Non-pigmented ciliary epithelial cell (primary cell): ENCODE measurements at places on chromosomes 5 and 9.

DNA sequence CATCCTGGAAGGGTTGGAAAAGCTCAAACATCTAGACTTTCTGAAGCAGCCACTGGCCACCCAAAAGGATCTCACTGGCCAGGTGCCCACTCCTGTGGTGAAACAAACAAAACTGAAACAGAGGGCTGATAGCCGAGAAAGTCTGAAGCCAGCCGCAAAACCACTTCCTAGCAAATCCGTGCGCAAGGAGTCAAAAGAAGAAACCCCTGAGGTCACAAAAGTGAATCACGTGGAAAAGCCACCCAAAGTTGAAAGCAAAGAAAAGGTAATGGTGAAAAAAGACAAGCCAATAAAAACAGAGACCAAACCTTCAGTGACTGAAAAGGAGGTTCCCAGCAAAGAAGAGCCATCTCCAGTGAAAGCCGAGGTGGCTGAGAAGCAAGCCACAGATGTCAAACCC lies 87.6 kb downstream of the MAP1B start:
- no peak for DNase-seq

GRCh38 chr9:114461468-114461867 lies 43.8 kb downstream of the WHRN start:
- DNase-seq, result no peak

DNA sequence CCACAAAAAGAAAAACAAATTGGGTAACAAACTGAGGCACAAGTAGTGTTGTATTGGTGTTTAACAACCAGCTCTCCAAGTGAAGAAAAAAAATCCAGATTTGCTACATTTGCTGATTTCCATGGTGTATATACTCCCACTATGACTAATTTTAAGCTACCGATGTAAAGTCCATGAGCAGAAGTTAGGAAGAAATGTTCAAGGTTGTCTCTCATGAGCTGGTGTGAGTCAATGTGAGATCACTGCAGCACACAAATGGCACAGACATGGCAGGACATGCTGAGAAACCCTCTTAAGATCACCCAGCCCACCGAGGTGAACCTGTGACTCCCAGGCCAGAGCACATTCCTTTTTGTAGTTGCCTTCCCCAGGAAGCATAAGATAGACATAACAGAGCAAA lies 36.2 kb downstream of the SLC44A1 start:
- DNase-seq, result no peak

GRCh38 chr5:135492319-135492626 lies 40.1 kb upstream of the TIFAB start:
- DNase-seq, result no peak

- DNase-seq, result no peak
Observed at GRCh38 chr5:147554261-147554817, 44.5 kb upstream of the DPYSL3 start.

DNA sequence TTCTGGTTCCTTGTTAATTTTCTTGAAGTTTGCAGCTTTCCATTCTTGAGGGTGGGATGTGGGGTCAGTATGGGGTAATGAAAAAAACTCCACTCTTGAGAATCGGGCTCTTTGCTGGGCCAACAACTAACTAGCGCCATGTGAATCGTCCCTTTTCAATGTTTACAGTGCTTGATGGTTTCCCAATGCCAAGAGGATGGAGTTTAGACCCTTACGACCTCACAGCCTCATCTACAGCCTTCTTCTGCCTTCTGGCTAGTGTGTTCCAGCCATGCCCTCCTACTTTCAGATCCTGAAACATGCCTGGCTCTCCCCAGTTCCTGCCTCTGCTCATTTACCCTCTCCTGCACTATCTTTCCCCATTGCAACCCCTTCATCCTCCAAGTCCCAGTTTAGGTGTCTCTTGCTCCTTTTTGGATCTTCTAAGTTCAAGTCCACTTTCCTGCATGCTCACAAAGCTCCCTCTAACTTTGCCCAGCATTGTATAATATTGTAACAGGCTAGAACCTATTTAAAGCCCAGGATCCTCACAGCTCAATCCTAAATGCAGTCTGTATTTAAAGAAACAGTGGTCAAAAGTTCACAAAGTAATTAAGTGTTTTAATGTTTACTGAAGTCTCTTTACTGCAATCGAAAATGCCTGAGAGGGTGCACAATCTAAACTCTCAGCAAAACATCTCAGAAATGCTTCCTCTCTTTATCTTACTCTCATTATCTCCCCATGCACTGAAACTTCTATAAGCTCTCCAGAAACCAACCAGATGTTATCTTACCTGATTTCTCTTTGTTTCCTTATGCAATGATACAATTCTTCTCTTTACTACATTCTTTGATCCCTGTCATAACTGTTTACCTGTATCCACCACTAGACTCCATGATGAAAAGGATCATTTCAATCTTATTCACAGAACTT lies 20.6 kb upstream of the CAST start:
- no peak for DNase-seq

DNA sequence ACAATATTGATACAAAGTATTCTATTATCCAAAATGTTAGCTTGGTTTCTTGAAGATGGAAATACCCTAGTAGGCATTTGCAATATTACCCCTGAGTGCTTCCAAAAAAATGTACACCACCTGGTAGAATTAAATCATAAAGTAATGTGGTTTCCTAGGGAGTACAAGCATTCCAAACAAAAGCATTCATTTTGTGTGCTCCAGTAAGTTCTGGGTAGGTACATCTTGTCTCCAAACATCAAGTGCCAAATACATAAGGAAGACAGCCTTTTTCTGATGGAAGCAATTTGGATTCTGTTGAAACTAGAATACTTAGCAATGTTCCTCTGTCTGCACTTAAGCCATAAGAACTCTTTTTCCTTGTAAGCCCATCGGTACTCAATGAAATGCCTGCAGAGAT lies 73.1 kb upstream of the IL7R start:
- no peak for DNase-seq

- no peak for DNase-seq
Observed at GRCh38 chr9:22617156-22617555, 170.5 kb downstream of the DMRTA1 start.

GRCh38 chr5:102314328-102314727 lies 18.2 kb upstream of the SLCO4C1 start:
- no peak for DNase-seq

GRCh38 chr5:143554187-143554717 lies 150.8 kb upstream of the NR3C1 start:
- peak; percentile 94 for DNase-seq

DNA sequence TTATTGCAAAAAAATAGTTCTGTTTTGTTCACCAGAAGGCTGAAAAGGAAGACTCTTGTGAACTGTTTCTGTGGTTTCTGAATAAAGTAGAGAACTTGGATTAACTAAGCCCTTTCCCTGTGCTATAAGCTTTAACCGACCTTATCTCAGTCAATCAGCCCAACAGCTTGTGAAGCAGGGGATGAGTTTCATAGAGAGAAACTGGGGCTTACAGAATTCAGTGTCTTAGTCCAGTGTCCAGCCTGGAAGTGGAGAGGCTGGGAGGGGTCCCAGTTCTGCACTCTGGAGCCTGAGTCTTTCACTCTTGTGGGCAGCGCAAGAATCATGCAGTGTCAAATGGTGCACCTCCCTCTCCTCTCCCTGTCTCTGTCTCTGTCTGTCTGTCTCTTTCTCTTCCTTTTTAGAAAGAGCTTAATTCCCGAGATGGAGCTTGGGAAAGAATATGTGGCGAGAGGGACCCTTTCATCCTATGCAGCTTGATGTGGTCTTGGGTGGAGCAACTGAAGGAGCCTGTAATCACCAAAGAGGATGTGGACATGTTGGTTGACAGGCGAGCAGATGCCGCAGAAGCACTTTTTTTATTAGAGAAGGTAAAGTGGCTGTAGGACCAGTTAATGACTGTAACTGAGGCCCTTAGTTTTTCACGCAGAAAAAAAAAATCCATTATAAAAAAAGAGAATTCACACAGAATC lies 17.0 kb downstream of the PTPDC1 start:
- no peak for DNase-seq

DNA sequence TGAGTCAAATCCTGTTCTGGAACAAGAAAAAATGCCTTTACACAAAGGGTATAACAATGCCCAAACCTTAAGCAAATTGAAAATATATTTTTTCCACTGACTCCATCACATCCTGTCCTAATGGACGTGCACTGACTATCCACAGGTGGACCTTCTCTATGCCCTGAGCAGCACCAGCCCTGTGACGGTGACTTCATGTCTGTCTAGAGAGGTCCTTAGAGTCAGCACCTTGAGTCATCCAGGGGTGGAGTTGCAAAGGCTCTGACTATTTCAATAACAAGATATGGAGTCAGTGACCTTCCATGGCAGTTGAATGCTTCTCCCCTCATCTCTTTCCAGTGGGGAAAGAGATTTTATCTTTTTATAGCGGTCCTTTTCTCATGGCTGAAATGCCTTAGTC lies 78.0 kb downstream of the YIPF5 start:
- DNase-seq, result no peak

DNA sequence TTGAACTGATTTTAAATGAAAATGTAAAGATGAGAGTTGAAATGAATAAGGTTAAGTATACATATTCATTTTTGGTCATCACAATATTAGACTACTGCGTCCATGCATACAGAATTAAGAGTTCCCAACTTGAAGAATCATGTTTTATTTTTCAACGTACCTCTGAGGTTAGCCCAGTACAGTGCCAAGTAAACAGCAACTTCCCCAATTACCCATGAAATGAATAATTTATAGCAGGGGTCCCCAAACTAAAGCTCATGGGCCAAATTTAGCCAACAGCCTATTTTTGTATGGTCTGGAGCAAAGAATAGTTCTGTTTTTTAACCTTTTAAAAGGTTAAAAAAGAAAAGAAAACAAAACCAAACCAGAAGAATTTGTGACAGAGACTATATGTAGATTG lies 167.9 kb downstream of the CDC42SE2 start:
- DNase-seq, result no peak

- no peak for DNase-seq
Observed at GRCh38 chr5:6328173-6328572, 50.2 kb downstream of the MED10 start.

DNA sequence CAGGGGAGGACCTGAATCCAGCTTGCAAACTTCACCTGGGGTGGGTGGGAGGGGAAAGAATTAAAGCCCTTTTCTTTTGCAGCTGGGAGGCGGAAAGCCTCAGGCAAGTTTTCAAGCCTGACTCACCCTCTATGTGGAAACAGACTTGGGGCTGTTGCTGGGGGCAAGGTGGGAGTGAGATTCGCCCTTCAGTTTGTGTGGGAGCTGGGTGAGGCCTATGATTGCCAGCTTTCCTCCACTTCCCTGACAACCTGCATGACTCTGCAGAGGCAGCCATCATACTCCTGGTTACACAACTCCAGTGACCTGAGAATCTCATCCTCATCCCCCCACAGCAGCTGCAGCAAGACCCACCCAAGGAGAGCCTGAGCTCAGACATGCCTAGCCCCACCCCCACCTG lies 43.2 kb upstream of the SREK1 start:
- DNase-seq, result no peak

- no peak for DNase-seq
Observed at GRCh38 chr5:137215261-137215660, 283.9 kb downstream of the SPOCK1 start.

GRCh38 chr9:88320748-88321415 lies 67.4 kb upstream of the SPIN1 start:
- no peak for DNase-seq

- DNase-seq, result no peak
Observed at GRCh38 chr5:33637011-33637410, 196.2 kb downstream of the TARS1 start.

DNA sequence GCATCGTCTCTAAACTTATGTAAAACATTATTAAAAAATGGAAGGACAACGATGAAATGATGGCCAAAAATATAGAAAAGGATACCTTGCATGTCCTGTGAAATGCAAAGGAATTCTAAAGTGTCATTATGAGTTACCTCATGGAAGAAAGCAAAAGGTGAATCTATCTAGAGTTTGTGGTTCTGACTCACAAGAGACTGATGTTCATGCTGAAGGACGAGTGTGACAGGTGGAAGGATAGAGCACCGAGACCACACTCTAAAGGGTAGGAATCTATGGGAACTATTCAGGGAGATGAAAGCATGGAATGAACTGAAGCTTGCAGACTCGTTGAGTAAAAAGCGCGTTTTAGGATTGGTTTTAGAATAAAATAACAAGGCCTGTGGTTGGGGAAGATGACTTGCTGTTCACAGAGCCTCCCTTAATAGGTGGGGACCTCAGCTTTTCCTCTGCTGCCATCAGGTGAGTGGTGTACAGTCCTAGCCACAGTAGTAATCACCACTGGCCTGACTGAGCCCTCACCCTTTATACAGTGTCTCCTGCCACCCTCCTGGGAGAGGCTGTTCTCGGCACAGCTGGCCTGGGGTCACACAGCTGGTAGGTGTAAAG lies 11.2 kb downstream of the TENT4A start:
- DNase-seq, result no peak

GRCh38 chr9:107683566-107683965 lies 194.0 kb upstream of the KLF4 start:
- no peak for DNase-seq

GRCh38 chr9:29697011-29697410 lies 2123.7 kb upstream of the C9orf72 start:
- peak; percentile 14 for DNase-seq

- no peak for DNase-seq
Observed at GRCh38 chr9:4069457-4070153, 230.3 kb downstream of the GLIS3 start.

- DNase-seq, result no peak
Observed at GRCh38 chr9:85978496-85978895, 37.5 kb downstream of the NAA35 start.

- no peak for DNase-seq
Observed at GRCh38 chr9:110058304-110058953, 149.5 kb downstream of the C9orf152 start.

- no peak for DNase-seq
Observed at GRCh38 chr9:97558701-97559101, 57.2 kb downstream of the TMOD1 start.

- DNase-seq, result peak; percentile 74
Observed at GRCh38 chr5:78518365-78519197, 130.0 kb downstream of the LHFPL2 start.

GRCh38 chr5:10518347-10518746 lies 45.5 kb upstream of the ANKRD33B start:
- DNase-seq, result no peak

DNA sequence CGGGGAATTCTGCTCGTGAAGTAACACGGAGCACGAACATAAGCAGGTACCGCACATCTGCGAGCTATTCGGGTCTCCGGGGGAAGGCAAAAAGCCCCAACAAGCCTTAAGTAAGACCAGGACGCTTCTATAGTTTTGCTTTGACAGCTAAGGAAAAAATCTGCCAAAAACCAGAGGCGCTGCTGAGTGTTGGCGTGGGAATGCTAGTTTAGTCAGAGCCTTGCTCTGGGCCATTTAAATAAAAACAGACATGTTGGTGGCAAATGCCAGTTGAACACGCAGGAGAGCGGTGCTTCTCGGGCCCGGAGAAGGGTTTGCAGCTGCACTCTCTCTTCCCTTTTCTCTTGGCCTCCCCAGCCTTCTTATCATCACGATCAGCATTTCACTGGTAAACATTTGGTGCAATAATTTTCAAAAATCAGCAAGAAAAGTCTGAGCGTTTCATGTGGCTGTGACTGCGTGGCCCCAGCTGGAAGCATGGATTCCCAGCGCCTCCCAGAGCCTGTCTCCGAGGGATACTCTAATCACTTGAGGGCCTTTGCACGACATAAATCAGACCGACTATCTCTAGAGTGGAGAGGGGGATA lies 6.4 kb upstream of the NOTCH1 start:
- no peak for DNase-seq
